Omental fat pad (tissue), 4 donors: ENCODE measurements at places on chromosomes 4 and X. TPM values are rescaled to one million over a fixed set of nuclear protein-coding genes. Genes with fewer than 3 reads are reported as not detected.

KIF4A gene
- total RNA-seq: 0.09 TPM

SHROOM2 gene
- 2.0 TPM for total RNA-seq

GPR173 gene
- total RNA-seq: 1.9 TPM

MAGEA2B gene
- total RNA-seq: not detected

ZDHHC15 gene
- 0.84 TPM for total RNA-seq

HSFX3 gene
- total RNA-seq: not detected

DNA sequence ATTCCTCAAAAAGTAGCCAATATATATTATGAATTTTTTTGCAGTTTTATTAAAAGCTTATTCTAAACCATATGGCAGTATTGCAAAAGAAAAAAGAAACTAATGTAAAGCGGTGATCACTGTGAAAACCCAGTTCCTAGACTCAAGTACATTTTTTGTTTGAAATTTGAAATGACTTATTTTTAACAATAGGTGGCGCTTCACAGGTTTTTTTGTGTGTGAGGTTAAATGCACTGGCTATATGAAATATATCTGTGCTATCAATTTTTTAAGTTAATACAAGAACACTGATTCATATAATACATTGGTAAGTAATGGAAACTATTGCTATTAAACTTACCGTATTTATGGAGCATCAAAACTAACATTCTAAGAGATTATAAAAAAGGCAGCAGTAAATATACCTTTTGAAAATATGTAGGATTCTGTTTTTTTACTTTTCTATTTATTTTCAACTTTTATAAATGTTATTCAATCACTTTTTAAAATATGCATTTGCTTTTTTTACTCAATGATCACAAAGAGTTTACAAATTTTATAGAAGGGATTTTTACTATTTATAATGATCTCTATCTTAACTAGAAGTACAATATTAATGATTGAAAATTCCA, 5.6 kb upstream of the SPRY1 start:
- no peak for DNase-seq

GRCh38 chr4:14321723-14322122, 680.6 kb upstream of the CPEB2 start:
- no peak for DNase-seq

GRCh38 chr4:102638621-102639020, 122.1 kb downstream of the MANBA start:
- no peak for DNase-seq

DNA sequence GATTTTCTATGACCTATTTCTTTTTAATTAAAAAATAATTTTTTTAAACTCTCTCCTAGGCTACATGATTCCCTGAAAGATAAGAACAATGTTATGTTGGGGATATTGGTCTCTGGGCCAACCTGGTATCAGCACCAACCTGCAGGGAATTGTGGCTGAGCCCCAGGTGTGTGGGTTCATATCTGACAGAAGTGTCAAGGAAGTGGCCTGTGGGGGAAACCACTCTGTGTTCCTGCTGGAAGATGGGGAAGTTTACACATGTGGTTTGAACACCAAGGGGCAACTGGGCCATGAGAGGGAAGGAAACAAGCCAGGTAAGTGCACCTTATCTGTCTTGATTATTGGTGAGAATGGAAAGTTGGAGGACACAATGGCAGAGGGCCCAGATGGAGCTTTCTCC, 13.5 kb downstream of the HERC3 start:
- DNase-seq: no peak

DNA sequence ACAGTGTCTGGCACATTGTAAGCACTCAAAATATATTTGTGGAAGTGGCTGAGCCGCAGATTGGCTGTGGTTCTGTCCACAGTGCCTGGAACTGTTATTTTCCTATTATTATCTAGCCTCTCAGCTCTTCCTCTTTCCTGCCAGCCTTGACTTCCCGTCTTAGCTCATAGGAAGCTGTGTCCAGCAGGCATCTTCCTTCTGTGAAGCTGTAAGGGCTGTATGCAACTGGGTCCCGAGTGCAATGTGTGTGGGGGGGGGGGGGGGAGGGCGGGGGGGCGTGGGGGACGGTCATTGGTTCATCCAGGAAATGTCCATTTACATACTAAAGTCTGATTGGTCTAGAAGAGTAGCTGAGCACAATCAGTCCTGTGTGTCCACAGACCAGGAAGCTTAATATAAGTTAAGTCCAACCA, 210.7 kb downstream of the PDGFRA start:
- DNase-seq: no peak

- DNase-seq: no peak
Measured at GRCh38 chr4:34181311-34181841, 2062.9 kb downstream of the ARAP2 start.

DNA sequence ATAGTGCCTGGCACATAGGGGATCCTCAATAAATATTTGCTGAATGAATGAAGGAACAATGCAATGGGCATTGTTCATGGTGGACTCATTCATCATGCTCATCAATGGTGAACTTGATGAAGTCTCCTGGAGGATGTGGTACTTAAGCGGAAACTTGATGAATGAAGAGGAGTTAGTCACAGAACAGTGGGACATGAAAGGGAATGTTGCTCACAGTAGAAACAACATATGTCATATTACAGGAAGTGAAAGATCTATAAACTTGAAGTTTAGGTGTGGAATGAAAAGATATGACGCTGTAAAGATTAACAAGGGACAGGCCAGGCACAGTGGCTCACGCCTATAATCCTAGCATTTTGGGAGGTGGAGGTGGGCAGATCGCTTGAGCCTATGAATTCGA, 224.1 kb downstream of the PPP3CA start:
- no peak for DNase-seq

GRCh38 chrX:48835524-48836329, at the start of gene PCSK1N:
Gene PCSK1N (minus strand): TSS chrX:48835610. CDS start chrX:48835532, 78 bp downstream.
- DNase-seq: no peak

- DNase-seq: no peak
Measured at GRCh38 chr4:141099326-141099725, 33.9 kb downstream of the RNF150 start.

- DNase-seq: no peak
Measured at GRCh38 chr4:25184056-25184455, 23.8 kb upstream of the SEPSECS start.

GRCh38 chr4:184958127-184958922, 60.0 kb upstream of the HELT start:
- no peak for DNase-seq

- peak; percentile 99 for DNase-seq
Measured at GRCh38 chr4:124275-125081, at the start of gene ZNF718. Gene ZNF718 (plus strand): TSS chr4:124501. CDS start chr4:124671, 170 bp downstream.

DNA sequence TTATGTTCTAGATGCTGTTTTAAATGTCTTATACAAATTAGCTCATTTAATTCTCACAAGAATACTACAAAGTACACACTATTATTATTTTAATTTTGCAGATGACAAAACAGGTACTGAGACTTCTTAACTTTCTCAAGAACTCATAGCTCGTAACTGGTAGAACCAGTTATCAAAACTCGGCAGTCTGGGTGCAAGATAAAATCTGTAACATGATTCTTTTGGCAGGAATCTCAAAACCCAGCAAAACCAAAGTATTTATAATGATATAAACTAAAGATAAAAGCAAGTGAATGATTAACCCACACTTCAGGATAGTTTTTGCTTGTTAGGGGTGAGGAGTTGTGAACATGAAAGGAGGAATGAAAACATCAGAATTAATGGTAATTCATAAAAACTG, 27.6 kb downstream of the CLNK start:
- no peak for DNase-seq

DNA sequence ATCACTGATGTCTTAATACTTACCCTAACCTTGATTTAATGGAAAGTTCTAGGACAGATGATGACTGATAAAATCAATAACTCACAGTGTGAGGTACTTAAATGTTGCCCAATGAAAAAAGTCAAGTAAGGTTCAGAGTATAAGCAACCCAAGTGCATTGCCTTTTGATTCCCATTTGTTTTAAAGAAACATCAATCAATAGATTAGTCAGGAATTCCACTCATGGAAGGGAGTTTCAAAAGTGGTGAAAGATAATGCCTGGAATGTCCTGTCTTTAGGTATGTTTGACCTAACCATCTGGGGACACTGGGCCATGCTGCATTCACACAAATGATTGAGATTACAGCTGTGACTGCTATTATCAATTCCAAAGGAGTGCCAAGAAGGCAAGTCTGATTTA, 259.7 kb downstream of the PPARGC1A start:
- no peak for DNase-seq

GRCh38 chr4:158444621-158445020, 77.1 kb upstream of the RXFP1 start:
- no peak for DNase-seq

DNA sequence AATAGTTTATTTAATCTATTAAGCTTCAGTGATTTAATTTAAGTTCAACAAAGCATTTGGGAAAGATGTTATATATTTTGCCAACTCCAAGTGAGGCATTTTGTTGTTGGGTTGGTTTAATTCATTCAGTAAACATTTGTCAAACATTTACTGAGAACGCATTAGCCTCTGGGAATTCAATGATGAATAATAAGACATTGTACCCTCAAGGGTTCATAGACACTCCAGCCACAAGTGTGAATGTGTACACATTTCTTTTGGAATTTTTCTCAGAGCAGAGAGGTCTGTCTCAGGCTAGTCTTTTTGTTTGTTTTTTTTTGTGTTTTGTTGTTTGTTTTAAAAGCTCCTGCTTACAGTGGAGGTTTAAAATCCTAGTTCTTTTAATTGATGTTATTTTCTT, 203.9 kb downstream of the SOWAHB start:
- DNase-seq: no peak

- no peak for DNase-seq
Measured at GRCh38 chr4:14864365-14865030, 137.8 kb upstream of the CPEB2 start.

DNA sequence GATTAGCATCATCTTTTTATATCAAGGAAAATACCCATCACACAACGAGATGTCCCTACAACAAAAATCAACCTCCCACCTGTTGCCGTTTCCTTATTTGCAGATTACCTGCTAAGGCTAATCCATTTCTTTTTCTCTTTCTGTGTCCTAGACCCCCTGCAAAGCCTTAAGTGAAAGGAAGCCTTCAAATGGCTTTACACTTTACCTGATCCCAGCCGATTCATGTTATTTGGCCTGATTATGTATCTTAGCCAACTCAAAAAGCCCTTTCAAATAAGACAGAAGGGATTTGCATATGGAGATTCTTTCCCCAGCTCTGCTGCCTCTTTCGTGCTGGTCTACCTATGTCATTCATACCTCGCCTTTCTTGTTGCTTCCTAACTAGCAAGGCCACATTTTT, 14.4 kb downstream of the ABCG2 start:
- DNase-seq: no peak

DNA sequence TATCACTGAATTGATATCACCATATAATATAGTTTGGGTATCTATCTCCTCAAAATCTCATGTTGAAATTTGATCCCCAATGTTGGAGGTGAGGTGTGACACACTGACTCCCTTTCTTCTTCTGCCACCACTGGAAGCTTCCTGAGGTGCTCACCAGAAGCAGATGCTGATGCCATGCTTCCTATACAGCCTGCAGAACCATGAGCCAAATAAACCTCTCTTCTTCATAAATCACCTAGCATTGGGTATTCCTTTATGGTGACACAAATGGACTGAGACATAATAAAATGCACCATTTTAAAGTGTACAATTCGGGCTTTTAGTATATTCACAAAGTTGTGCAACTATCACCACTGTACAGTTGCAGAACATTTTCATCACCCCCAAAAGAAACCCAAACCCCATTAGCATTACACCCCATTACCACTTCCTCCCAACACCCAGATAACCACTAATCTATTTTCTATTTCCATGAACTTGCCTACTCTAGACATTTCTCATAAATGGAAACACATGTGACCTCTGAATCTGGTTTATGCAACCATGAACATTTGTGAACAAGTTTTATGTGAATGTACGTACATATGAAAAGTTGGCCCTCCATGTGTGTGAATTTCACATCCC, 148.9 kb downstream of the OPHN1 start:
- no peak for DNase-seq

GRCh38 chr4:77360451-77360850, 203.4 kb downstream of the CCNG2 start:
- DNase-seq: no peak
